ENCODE measurements at places on chromosomes 13 and 19. TPM values are rescaled to one million over a fixed set of nuclear protein-coding genes. Genes with fewer than 3 reads are reported as not detected.

The FGF22 gene
- not detected for polyA plus RNA-seq

The ZNF700 gene
- polyA plus RNA-seq: 5.6 TPM

The TMPRSS9 gene
- not detected for polyA plus RNA-seq

The FSD1 gene
- polyA plus RNA-seq: 2.4 TPM

The RNASEH2A gene
- 16.9 TPM for polyA plus RNA-seq

The FCAR gene
- not detected for polyA plus RNA-seq

The MIPEP gene
- polyA plus RNA-seq: 15.2 TPM

The FAM216B gene
- polyA plus RNA-seq: not detected

The MYH14 gene
- not detected for polyA plus RNA-seq

The OR7D2 gene
- not detected for polyA plus RNA-seq

The ZNF571 gene
- 9.3 TPM for polyA plus RNA-seq

The NOVA2 gene
- not detected for polyA plus RNA-seq

The KRTDAP gene
- not detected for polyA plus RNA-seq

The NEK5 gene
- 0.06 TPM for polyA plus RNA-seq

The SMAD9 gene
- polyA plus RNA-seq: 0.10 TPM

The ZNF417 gene
- 0.87 TPM for polyA plus RNA-seq

The MAMSTR gene
- polyA plus RNA-seq: 0.71 TPM

The KIR2DL1 gene
- 0.15 TPM for polyA plus RNA-seq

The CCDC70 gene
- not detected for polyA plus RNA-seq

The OR4F17 gene
- polyA plus RNA-seq: not detected

The RNF113B gene
- polyA plus RNA-seq: not detected

The FPR3 gene
- polyA plus RNA-seq: not detected

The DPF1 gene
- not detected for polyA plus RNA-seq

The ZNF229 gene
- polyA plus RNA-seq: 0.16 TPM

The S1PR5 gene
- 1.3 TPM for polyA plus RNA-seq

The CEACAM21 gene
- 60.4 TPM for polyA plus RNA-seq

The CYP4F12 gene
- polyA plus RNA-seq: 0.68 TPM

The LILRB1 gene
- polyA plus RNA-seq: not detected

The C19orf18 gene
- not detected for polyA plus RNA-seq

The FFAR3 gene
- not detected for polyA plus RNA-seq

The GPR183 gene
- 563 TPM for polyA plus RNA-seq

The BRCA2 gene
- 2.1 TPM for polyA plus RNA-seq

The URAD gene
- not detected for polyA plus RNA-seq

The LIM2 gene
- not detected for polyA plus RNA-seq

The SLC25A42 gene
- polyA plus RNA-seq: 13.7 TPM

The CEBPA gene
- polyA plus RNA-seq: 0.20 TPM

The FPR2 gene
- polyA plus RNA-seq: not detected

The SYT3 gene
- polyA plus RNA-seq: 0.09 TPM

The GPR108 gene
- polyA plus RNA-seq: 99.2 TPM

The GARIN5B gene
- not detected for polyA plus RNA-seq

The ZNF208 gene
- 1.6 TPM for polyA plus RNA-seq

The SLITRK1 gene
- polyA plus RNA-seq: not detected

The RUVBL2 gene
- 48.6 TPM for polyA plus RNA-seq

The GJA3 gene
- not detected for polyA plus RNA-seq

The PCDH9 gene
- polyA plus RNA-seq: 0.10 TPM

The TMC4 gene
- polyA plus RNA-seq: 0.71 TPM

The ALOX5AP gene
- 377 TPM for polyA plus RNA-seq

The CYP2A6 gene
- not detected for polyA plus RNA-seq

The PGLYRP1 gene
- polyA plus RNA-seq: not detected

The FREM2 gene
- not detected for polyA plus RNA-seq

The MUC16 gene
- not detected for polyA plus RNA-seq

The KIR2DL4 gene
- not detected for polyA plus RNA-seq

The ZNF98 gene
- not detected for polyA plus RNA-seq

The IFNL1 gene
- polyA plus RNA-seq: not detected

The TPTE2 gene
- not detected for polyA plus RNA-seq
